ENCODE measurements at places on chromosomes 12 and 14. TPM values are rescaled to one million over a fixed set of nuclear protein-coding genes. Genes with fewer than 3 reads are reported as not detected.
A peak's percentile ranks its signal among the peaks of the same experiment; 100 is the strongest.

DNA sequence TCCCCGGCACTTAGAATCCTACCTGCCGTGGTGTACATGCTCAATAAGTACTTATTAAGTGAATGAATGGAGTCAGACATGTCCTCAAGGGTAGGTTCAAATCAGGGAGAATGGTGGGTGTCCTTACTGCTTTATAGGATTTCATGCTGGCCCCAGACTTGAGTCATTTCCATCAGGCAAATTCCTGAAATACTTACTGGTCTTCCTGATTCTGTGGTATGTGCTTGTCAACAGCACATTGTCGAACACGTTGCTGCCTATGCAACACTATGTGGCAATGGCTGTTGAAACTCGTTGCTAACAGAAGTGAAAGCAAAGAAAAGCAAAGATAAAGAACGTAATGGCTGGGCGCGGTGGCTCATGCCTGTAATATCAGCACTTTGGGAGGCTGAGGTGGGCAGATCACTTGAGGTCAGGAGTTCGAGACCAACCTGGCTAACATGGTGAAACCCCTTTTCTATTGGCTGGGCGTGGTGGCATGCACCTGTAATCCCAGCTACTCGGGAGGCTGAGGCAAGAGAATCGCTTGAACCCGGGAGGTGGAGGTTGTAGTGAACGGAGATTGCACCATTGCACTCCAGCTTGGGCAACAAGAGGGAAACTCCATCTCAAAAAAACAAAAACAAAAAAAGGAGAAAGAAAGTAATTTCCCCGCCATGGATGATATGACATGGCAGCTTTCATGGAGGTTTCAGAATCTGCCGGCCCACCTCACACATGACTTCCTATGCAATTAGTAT lies 214.9 kb downstream of the ZFP36L1 start:
- DNase-seq = peak; percentile 90

Gene RPS29
- total RNA-seq = 10,312 TPM

GRCh38 chr14:75277008-75277814 lies 1.4 kb upstream of the FOS start:
- DNase-seq = no peak

GRCh38 chr12:91991399-91992187 lies 154.1 kb downstream of the BTG1 start:
- DNase-seq = no peak

Gene OTX2
- total RNA-seq = not detected

DNA sequence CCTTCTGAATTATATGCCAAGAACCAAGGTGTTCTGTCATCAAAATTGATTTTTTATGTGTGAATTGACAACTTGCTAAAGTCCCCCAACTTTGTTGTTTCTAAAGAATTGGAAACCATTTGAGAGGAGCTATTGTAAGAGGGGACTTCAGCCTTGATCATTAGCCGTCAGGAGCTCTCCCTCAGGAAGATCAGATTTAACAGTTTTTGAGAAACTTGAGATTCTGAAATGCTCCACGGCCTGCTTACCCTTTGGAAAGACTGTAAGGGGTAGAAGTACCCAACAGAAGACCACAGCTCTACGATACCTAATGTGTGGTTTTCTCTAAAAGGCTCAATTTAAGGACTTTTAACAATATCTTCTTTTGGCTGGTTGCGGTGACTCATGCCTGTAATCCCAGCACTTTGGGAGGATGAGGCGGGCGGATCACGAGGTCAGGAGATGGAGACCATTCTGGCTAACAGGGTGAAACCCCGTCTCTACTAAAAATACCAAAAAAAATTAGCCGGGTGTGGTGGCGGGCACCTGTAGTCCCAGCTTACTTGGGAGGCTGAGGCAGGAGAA lies 51.1 kb downstream of the BAZ2A start:
- DNase-seq = no peak

Gene SOS2
- total RNA-seq = 21.1 TPM

DNA sequence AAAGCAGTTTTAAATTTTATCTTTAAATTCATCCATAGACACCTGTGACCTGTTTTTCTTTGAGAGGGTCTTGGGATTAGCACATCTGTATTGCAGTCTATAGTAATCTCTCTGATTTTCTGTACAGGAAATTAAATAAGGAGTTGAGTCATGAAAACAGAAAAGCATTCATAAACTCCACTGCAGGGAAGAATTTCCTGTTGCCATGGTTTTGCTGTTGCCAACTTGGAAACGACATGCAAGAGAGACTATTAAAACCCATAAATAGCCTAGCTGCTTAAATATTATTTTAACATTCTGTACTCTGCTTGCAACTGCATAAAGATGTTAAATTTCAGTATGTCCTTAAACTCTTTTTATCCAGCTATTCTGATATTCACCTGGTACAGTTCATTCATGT lies 281.0 kb upstream of the RGS6 start:
- DNase-seq = peak; percentile 88

Gene USP30
- 8.2 TPM for total RNA-seq

DNA sequence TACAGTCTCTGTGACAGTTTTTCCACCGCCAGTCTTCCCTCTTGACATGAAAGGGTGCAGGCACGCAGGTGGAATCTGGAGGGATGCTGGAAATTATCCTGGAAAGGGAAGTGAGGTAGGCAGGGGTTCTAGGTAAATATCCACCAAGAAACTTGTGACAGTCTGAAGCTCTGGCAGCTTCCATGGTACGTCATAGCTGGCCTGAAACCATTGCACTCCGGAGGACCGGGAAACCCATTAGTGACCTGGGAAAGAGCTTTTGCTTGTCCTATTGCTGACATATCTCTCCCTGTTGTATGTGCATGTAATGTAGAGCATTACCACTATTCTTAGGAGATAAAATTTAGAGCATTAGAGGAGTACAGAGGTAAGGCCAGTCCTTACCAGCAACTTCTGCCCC lies 275.9 kb downstream of the EGLN3 start:
- no peak for DNase-seq

GRCh38 chr12:50505675-50506530 lies 1.1 kb downstream of the DIP2B start:
- no peak for DNase-seq

DNA sequence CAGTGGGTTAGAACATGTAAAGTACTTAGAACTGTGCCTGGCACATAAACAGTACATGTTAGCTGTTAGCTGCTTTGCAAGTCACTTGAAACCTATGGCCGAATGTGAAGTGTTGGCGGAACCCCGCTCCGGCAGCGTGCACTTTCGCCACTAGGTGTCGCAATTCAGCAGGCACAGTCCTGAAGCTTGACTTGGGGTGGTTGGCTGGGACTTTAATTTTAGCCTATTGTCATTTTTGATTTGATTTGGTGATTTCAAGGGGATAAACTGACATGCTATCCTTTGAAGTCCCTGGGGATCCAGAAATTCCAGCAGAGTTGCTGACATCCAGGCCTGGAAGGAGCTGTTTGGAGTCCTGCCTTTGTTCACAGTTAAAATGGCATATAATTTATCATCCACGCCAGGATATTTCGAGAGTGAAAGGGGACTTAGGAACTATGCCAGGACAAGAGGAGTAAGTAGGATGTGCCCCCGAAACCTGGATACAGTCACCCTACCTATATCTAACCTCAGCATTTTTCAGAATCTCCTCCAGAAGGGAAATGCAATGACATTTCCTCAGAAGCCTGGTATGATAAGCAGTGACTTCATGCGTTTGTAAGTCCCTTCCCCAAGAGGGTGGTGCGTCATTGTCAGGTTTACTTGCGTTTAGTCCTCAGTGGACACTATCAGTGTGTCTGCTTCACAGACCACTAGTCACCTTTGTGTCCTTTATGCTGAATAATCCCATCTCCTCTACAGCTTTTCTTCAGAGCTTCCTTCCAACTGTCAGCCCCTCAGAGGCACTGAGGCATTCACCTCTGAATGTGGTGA lies 3.5 kb upstream of the TSPAN9 start:
- DNase-seq = peak; percentile 61

DNA sequence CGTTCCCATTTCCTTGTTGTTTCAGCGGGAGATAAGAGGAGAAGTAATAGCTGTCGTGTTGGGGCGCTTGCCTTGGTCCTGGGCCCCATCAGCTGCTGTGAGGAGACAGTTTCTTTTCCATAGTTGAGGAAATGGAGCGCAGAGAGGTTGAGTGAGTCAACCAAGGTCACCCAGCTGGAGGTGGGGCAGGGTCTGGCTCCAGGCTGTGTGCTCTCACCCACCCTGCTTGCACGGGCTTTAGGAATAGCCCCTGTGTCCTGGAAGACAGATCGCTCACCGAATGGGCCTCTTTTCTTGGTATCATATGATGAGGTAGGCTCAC lies 165.7 kb upstream of the RTL1 start:
- DNase-seq = no peak

GRCh38 chr12:52184813-52185212 lies 7.0 kb downstream of the KRT80 start:
- DNase-seq = no peak

Gene ART4
- total RNA-seq = 0.29 TPM

Gene MSRB3
- 35.3 TPM for total RNA-seq

DNA sequence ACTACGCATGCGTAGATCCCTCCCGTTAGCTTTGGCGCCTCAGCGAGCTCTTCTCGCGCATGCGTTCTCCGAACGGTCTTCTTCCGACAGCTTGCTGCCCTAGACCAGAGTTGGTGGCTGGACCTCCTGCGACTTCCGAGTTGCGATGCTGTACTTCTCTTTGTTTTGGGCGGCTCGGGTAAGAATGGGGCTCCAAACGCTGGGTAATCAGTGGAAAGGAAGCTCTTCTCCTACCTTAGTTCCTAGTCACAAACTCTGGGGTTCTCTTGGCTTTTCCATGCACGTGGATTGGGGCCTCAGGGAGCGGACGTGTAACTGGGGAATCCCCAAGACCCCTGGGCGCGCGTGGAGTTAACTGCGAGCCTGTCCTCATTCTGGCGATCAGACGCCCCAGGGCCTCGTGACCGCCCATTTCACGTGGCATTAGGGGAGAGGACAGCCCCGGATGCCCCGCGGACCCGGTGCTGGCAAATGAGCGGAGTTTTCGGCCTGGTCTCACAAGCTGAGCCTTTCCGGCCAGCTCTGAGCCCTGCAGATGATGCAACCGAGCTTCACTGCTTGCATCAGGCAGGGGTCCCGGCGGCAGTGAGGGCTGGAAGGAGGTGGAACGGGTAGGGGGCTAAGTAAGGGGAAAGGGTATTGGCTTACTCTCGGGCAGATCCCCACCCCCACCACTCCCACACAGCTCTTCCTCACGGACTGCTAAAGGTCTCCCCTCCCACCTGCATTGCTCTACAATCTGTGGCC lies at the start of gene SHMT2:
SHMT2 (plus strand) TSS at position 78 of the 747 bp plus-strand sequence; CDS start at position 146, 68 bp downstream.
- DNase-seq = peak; percentile 82
